Dermis microvascular lymphatic vessel endothelial cell (primary cell): ENCODE measurements at places on chromosomes 4 and X.
A peak's percentile ranks its signal among the peaks of the same experiment; 100 is the strongest.

GRCh38 chr4:168886351-168886750 lies 123.7 kb downstream of the CBR4 start:
- no peak for DNase-seq

DNA sequence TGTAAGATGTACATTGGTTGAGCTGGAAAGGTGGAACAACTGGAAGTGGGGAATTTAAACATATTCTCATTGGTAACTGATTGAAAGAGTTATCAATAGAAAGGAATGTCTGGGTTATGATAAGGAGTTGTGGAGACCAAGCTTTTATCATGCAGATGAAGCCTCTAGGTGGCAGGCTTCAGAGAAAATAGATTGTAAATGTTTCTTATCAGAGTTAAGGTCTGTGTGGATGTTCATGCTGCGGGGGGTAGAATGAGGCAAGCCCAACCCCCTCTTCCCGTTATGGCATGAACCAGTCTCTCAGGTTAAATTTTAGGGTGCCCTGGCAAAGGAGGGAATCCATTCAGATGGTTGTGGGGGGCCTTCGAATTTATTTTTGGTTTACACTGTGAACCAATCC lies 16.0 kb downstream of the ARSD start:
- DNase-seq: no peak

- DNase-seq: peak; percentile 1
Observed at GRCh38 chr4:98996765-98997068, 1.2 kb downstream of the METAP1 start.

DNA sequence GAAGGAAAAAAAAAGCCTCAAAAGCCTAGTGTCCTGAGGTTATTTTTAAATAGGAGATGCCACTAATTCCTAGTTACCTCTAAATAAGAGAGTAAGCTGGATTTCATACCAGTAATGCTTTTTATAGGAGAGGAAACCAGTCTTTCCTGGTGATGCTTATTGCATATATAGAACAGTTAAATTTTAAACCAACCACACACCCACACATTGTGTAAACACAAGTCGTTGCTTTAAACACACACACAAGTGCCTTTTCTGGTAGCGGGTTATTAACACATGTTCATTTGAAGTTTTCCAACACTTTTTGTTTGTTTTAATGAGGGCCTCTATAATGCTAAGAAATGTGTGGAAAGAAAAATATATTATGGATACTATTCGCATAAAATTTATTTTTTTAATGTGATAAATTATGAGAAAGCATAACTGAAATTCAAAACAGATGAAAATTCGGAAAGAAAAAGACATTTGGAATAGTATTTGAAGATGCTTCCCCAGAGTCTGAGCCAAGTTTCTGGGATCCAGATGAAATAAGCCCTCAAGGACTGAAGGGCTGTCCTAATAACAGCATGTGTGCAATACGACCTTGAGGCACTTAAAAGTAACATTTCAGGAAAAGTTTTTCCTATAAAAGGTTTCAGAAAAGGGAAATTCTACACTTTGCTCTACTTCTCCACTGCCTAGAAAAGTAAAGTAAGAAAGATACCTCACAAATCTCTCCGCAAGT lies 2.0 kb downstream of the ANTXR2 start:
- DNase-seq: no peak

DNA sequence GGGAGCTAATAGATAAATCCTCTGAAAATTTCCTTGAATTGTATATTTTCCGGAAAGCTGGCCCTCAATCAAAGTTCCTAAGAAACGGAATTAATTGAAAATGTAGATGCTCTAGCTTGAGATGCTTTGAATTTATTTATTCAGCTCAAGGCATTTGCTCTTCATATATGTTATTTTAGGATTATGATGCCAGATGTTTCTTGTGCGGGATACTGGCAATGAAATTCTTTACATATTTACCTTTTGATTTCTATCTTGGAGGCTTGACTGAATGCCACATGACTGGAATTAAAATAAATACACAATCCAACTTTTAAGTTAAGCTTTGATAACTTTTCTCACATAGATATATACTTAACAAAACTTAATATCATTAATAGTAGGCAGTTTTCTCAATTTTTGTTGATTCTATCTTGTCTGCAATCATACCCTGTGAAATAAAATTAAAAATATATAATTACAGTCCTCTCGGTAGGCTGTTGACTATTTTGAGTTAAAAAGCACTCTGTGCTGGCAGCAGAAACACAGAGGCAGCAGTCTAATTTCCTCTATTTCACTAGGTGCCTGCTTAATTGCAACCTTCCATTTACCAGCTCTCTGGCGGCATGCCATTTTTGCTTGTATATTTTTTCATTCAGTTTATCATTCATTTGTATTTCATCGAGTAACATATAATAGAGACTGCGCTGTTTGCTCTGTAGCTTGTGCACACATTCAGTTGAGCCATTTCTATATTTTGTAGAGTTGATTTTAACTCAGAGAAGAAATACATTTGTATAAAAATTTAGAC lies 991.5 kb downstream of the ADGRL3 start:
- no peak for DNase-seq

- no peak for DNase-seq
Observed at GRCh38 chr4:3445111-3445820, 3.5 kb downstream of the HGFAC start.

- no peak for DNase-seq
Observed at GRCh38 chrX:107713203-107713542, 62.4 kb downstream of the TSC22D3 start.

DNA sequence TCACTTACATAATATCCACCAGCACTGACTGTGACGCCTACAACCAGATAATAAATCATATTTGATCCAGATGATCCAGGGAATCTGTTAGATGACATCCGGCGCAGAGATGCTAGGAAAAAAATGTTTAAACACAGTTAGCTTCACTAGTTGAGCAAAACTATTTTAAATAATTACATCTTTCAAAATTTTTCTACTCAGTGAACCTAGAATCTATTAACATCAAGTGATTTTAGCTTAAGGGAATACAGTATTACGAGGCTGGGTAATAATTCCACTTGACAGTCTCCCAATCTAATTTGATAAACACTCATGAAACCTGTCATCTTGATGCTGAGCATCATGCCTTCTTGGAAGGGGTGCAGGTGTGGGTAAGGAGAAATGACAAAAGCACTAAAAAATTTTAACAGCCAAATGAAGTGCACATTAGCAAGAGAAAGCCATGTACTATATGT lies 4.7 kb downstream of the MGARP start:
- no peak for DNase-seq

DNA sequence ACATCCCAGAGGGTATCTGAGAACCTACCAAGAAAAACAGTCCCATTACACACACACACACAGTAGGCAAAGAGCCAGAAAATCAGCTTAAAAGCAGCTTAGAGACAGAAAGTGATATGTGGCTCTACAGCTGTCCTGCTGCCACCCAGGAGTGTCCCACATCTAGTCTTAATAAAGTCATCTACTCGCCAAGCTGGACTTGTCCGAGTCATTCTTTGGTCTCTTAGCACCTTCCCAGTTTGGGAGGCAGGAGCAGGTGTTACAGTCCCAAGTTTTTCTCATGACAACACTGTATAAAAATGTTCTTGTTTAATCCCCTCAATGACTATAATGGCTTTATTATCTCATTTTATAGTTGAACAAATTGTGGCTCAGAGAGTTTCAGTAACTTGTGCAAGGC lies 252.5 kb upstream of the CASK start:
- DNase-seq: no peak

GRCh38 chrX:38646129-38646528 lies 84.8 kb downstream of the TSPAN7 start:
- DNase-seq: no peak

- peak; percentile 68 for DNase-seq
Observed at GRCh38 chr4:11765849-11766453, 337.3 kb upstream of the HS3ST1 start.

DNA sequence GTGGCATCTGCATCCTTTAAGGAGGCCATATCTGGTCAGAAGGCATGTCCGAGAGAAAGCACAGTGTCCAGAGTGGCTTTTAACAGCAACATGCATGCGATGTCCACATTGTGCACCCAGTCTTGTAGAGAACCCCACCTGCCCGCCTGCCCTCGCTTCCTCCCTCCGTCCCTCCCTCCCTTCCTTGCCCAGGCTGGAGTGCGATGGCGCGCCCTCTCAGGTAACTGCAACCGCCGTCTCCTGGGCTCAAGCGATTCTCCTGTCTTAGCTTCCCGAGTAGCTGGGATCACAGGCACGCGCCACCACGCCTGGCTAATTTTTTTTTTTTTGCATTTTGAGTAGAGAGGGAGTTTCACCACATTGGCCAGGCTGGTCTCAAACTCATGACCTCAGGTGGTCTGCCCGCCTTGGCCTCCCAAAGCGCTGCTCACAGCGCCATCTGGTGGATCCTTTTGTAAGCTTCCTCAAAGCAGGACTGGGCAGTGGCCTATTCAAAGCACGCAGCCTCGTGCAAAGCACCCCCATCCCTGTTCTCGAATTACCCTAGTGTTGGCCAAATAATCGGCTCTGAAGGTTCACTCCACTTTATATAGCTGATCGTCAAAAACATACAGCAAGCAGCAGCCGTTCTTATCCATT lies 15.0 kb downstream of the BRCC3 start:
- DNase-seq: no peak

- DNase-seq: no peak
Observed at GRCh38 chr4:118350961-118351360, 1.8 kb downstream of the PRSS12 start.

- no peak for DNase-seq
Observed at GRCh38 chrX:40253771-40254170, 156.0 kb upstream of the BCOR start.

- DNase-seq: no peak
Observed at GRCh38 chrX:77953302-77953701, 16.1 kb downstream of the PGAM4 start.

DNA sequence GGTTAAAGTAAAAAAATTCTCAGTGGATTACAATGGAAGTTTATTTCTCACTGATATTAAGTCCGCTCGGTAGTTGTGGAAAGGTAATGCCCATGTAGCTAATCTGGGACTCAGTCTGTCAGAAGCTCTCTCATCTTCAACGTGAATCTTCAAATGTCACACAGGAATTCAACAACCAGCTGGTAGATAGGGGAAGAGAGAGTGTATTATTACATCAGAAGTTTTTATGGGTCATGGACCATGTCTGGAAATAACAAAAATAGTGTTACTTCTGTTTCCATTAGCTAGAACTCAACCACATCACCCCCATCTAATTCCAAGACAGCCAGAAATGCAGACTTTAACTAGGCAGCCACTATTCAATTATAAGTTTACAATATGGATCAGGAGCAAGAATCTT lies 506.1 kb upstream of the HTR2C start:
- DNase-seq: no peak

- DNase-seq: no peak
Observed at GRCh38 chr4:108787724-108788123, 24.9 kb upstream of the ETNPPL start.

GRCh38 chr4:135604531-135604930 lies 1402.9 kb upstream of the PABPC4L start:
- no peak for DNase-seq

GRCh38 chrX:936979-937769 lies 275.3 kb downstream of the CRLF2 start:
- no peak for DNase-seq

DNA sequence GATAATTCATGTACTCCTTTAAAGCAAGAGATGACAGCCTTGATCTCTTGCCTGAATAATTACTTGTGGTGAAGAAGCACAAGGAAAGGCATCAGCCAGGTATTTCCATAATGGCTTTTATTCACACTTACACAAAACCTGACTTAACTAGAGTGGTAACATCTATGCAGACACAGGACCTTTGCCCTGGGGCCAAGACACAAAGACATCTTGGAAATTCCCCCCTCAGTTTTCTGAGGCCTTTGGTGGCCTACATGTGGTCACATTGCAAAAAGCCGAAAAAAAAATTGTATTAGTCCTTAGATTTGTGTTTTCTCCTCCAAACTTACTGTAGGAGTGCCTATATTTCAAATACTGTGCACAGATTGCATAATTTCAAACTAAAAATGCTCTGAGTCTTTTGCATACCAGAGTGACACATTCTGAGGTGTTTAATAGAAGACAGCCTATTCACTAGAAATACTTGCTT lies 172.4 kb downstream of the PDGFC start:
- DNase-seq: no peak

GRCh38 chr4:189304167-189304566 lies 636.5 kb upstream of the FRG1 start:
- no peak for DNase-seq

DNA sequence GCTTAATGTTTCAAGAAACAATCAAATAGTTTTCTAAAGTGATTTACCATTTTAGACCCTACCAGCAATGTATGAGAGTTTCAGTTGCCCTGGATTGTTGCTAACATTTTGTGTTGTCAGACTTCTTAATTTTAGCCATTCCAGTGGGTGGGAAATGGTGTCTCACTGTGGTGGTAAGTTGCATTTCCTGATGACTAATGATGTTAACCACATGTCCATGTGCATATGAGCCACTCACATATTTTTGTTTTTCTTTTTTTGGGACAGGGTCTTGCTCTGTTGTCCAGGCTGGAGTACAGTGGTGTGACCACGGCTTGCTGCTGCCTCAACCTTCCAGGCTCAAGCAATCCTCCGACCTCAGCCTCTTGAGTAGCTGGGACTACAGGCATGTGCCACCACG lies 48.3 kb downstream of the MED28 start:
- no peak for DNase-seq

DNA sequence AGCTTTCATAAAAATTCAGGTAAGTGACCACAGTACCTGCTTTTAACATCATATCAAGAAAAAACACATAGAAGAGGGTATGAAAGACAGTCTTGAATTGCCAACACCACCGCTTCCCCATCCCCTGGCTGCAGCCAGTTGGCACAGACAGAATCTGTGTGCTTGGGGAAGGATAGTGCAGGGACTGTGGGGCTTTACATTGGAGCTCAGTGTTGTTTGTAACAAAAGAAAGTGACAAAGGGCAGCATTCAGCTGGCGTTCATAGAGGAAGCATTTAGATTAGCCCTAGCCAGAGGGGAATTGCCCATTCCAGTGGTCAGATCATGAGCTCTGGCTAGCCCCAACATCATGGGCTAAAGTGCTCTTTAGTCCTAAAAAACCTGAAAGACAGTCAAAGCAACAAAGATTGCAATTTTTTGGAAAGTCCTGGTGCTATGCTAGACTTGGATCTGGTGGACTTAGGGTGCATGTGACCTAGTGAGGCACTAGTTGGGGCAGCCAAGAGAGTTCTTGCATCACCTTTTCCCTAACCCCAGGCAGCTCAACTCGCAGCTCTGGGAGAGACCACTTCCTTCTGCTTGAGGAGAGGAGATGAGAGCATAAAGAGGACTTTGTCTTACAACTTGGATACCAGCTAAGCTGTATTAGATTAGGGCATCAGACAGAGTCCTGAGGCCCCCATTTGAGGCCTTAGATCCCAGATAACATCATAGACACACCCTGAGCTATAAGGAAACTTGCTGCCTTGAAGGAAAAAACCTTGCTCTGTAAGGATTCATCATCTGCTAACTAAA lies 1602.4 kb upstream of the ADGRL3 start:
- no peak for DNase-seq
